ENCODE measurements at places on chromosomes 3 and 15.

- DNase-seq = no peak
Measured at GRCh38 chr3:23762759-23763477, 42.8 kb upstream of the UBE2E1 start.

DNA sequence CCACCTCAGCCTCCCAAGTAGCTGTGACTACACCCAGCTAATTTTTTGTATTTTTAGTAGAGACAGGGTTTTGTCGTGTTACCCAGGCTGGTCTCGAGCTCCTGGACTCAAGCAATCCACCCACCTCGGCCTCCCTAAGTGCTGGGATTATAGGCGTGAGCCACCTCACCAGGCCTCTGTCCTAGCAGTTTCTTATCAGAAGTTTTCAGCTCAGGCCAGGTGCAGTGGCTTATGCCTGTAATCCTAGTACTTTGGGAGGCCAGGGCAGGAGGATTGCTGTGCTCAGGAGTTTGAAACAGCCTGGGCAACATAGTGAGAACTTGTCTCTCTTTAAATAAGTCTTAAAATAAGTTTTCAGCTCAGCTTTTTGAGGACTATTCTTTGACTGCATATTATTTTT, 48.4 kb downstream of the SGO1 start:
- DNase-seq = no peak

DNA sequence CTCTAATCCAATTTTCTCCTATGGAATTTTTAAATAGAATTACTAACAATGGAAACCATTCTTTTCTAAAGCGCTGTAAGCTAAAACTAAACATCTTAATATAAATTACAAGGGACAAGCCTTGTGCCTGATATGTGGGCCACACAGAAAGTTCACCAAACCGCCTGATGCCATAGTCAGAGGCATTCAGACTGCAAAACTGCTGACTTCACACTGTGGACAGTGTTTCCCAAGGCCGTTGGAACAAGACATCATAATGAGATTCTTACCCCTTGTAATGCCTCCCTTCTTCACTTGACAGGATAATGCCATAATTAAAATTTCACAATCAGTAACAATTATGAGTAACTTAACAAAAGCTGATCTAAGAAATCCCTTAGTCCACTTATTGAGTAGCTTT, 14.9 kb downstream of the SH3GL3 start:
- DNase-seq = no peak

GRCh38 chr3:127792541-127793292, 29.6 kb downstream of the MGLL start:
- DNase-seq = no peak

GRCh38 chr3:35643495-35643894, 4.2 kb downstream of the ARPP21 start:
- DNase-seq = no peak

Measured in effector memory CD8-positive, alpha-beta T cell (primary cell).